RCC 7860 (cell line): ENCODE measurements at places on chromosomes 11 and 22.

GRCh38 chr11:107041088-107041444 is 22.8 kb upstream of the GUCY1A2 start:
- peak; percentile 42 for DNase-seq

DNA sequence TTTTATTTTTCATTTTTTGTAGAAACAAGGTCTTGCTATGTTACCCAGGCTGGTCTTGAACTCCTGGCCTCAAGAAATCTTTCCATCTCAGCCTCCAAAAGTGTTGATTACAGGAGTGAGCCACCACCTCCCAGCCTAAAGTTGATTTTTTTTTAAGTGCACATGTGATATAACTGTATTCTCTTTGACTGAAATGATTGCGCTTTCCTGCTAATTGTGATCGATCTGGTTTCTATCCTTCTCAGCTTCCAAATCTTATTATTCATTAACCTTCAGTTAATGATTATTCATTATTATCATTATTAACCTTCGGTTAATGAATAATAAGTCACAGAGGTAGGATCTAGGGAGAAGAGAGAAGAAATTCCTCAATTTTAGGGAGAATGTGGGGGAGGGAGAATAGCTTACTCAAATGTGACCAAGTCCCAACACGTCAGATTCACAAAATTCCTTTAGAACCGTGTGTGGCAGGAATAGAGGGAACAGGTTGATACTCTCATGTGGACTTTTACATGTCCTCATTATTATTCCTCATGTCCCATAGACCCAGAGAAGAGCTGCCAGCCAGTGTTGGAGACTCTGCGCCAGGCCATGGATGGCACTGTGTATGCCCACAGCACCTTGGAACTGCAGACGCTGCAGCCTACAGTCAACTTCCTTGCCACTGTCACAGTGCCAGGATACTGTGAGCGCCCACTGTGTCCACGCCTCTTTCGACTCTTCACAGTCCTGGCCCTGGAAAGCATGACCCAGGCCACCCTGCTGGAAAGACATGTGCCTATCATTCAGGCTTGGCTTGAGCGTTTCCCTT is 47.1 kb downstream of the RRP8 start:
- DNase-seq, result no peak

- peak; percentile 93 for DNase-seq
These were observed 17.0 kb downstream of the ATXN10 start for GRCh38 chr22:45688600-45689080.

- DNase-seq, result no peak
These were observed 15.6 kb upstream of the ARHGEF17 start for GRCh38 chr11:73292525-73292894.

DNA sequence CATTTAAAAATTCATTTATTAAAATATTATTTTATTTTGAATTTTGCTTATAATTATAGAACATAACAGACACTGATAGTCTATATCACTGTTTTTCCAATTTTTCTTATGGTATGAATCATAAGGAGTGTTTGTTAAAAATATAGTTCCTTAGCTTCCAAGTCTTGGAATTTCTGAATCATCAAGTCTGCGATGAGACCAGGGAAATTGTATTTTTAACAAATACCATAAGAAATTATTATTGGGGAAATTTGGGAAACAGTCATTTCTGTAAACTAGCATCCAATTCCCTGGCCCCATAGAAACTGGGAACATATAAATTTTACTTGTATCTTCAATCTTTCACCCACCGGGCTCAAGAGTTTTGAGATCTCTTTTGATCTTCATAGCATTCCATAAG is 38.0 kb upstream of the PICALM start:
- DNase-seq, result no peak

DNA sequence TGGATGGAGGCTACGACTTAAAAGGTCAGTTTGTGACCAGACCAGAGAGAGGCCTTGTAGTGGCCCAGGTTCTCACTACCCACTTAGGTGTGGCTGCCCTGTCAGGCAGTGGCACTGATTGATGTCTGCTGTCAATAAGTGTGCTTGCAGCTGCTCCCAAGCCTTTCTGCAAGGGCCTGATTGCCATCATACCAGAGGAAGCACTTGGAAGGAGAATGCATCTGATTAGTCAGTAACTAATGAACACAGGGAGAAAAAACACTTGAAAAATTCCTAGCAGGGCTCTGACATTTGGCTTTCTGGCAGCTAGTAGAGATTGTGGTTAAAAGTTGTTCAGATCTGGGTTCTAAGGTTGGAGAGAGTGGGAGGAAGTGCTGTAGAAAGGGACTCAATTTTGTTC is 107.5 kb downstream of the NAV2 start:
- no peak for DNase-seq

DNA sequence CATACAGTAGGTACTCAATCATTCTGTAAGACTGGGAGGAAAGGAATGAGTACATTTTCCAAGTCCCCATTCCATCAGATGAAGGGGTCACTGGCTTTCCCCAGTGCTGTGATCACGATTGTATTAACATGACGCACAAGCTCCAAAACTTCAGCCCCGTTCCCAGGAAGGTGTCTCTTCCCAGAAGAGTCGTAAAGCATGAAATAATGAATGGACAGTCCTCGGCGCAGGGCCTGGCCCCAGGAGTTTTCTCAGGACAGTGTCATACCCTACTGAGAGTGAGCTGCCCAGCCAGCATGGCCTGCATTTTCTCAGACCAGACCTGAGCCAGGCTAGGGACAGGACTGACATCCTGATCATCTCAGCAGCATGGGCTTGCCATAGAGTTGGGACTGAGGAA is 80.7 kb downstream of the PARVA start:
- no peak for DNase-seq

DNA sequence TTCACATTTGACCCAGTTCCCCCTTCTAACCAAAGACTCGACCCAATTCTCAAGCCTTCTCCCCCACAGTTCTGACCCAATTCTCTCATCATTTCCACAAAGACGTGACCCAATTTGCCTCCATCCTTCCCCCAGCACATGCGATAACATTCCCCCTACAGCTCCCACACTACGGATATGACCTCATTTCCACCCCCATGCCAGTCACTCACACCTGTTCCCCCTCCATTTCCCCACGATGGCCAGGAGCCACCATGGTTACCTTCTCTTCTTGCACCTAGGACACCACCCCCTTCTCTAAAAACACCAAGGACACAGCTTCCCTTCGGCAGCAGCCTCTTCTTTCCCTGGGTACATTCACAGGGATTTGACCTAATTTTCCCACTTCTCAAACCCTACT is 25.1 kb downstream of the CACNG2 start:
- DNase-seq, result no peak

DNA sequence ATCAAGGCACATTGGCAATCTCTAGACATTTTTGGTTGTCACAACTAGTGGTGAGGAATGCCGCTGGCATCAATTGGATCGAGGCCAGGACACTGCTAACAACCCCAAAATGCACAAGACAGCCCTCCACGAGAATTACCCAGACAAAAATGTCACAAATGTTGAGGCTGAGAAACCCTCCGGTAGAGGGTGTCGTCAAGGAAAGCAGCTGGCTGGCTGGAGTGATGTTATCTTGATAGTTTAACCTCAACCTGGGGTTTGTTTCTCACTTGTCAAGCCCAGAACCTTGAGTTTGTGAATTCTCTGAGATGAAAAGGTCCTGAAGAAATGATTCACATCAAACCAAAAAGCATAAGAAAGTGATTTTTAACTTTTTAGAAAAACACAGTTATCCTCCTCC is 21.1 kb upstream of the TMPRSS13 start:
- no peak for DNase-seq

- peak; percentile 34 for DNase-seq
These were observed 2.2 kb upstream of the TUT1 start for GRCh38 chr11:62593434-62594044.

DNA sequence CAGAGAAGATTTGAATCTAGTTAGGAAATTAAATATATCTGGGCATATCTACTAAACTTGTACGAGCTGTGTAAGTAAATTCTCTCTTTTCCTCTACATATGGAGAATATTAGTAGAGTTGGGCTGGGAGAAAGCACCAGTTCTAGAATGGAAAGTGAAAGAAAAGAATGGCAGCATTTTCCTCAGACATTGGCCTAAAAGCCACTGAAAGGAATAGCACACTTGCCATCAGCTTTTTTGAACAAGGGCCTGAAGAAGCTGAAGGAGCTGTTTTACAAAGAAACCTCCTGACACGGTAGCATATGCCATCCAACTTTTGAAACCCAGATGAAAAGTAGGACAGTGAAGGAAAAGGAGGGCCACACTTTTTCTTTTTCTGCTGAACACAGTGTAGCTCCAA is 1563.7 kb upstream of the TENM4 start:
- DNase-seq, result no peak

GRCh38 chr22:29511126-29511862 is 31.3 kb downstream of the NEFH start:
- no peak for DNase-seq

DNA sequence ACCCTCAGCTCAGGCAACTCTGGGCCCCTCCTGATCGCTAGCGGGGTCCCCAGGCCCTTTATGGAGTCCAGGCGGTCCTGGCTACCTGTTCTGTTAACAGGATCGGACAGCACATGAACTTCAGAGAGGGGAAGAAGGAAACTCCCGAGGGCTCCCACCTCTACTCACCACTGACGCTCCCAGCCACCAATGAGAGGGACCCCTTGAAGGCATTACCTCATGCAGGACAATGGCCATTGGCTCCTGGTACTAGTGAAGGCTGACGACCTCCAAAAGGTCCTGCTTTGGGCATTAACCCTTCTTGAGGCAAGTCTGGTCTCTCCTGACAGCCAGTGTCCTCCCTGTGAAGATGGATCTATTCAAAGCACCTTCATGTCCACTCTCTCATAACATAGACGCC is 71.5 kb upstream of the LMO1 start:
- no peak for DNase-seq

DNA sequence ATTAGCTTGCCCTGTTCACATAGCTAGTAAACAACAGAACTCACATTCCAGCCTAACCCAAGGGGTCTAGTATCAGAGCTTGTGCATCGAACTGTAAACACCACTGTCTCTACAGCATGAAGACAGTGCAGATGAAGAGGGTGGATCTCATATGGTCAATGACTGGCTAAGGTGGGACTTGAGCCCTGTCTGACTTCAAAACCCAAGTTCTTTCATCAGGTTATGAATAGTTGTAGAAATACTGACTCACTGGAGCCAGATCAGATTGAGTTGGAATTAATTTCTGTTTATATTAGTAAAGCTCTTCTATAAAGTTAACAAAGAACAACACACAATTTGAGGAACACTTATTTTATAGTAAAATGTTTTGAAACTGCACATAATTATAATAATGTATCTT is 161.7 kb upstream of the ARHGAP20 start:
- no peak for DNase-seq

- no peak for DNase-seq
These were observed 103.7 kb downstream of the CCDC81 start for GRCh38 chr11:86478348-86478747.

- no peak for DNase-seq
These were observed 89.4 kb downstream of the PPP6R3 start for GRCh38 chr11:68549789-68550484.

DNA sequence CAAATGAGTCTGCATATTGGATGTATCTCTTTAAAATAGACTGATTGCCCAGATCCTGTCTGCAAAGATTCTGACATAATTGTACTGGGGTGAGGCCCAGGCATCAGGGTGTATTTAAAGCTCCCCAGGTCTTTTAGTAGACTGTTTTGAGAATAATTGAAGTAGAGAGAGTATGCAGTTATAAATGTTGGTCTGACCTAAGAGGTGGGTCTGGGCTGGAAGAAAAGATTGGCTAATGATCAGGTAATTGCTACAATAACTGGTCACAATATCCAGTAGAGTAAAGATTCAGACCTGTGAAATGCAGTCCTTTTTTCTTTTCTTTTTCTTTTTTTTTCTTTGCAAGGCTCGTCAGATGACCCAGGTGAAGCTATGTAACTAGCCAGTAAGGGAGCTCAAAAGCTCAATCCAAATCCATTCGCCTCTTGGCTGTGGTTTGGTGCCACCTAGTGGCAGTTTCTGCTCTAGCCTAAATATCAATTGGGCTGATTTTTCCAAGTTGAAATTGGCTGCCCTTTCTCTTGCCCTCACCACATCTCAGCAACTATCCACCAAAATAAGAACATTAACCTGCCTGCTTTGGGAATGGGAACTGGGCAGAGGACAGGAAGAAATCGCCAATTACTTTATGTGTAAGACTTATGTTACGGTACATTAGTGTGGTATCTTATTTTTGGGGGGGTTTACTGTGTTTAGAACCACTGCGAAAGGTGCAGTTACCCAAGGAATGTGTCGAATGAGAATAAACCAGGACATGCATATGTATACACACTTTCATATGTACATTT is 45.9 kb downstream of the ZNF143 start:
- peak; percentile 43 for DNase-seq

DNA sequence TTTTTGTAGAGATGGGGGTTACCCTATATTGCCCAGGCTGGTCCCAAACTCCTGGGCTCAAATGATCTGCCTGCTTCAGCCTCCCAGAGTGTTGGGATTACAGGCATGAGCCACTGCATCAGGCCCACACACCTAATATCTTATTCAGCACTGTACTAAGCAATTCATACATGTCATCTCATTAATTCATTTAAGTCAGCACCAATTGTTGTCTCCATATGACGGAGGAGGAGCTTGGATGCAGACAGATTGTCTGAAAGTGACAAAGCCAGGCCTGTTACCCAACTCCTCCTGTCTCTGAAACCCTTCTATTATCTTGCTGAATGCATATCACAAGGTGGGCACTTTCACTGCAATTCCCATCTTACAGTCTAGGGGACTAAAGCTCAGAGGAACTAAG is 57.5 kb upstream of the ALX4 start:
- no peak for DNase-seq

DNA sequence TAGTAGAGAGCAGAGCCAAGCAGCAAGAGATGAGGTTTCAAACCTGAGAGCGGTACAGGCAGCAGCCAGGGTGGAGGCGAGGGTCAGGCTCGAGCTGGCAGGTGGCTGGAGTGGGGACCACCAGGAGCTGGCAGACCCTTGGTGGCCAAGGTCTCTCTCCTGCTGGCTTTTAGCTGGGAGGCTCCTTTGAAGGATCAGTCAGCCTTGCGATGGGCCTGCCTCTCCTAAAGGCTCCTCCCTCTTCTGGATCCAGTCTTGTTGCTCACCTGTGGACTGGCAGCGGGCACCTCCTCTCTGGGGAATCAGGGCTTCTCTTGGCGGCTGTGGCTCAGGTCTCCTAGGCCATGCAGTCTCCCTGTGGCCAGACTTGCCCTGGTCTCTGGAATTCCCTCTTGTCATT is 24.8 kb downstream of the TPST2 start:
- no peak for DNase-seq
